SK-N-SH (cell line): ENCODE measurements at places on chromosomes 3 and 15.
A peak's percentile ranks its signal among the peaks of the same experiment; 100 is the strongest.

DNA sequence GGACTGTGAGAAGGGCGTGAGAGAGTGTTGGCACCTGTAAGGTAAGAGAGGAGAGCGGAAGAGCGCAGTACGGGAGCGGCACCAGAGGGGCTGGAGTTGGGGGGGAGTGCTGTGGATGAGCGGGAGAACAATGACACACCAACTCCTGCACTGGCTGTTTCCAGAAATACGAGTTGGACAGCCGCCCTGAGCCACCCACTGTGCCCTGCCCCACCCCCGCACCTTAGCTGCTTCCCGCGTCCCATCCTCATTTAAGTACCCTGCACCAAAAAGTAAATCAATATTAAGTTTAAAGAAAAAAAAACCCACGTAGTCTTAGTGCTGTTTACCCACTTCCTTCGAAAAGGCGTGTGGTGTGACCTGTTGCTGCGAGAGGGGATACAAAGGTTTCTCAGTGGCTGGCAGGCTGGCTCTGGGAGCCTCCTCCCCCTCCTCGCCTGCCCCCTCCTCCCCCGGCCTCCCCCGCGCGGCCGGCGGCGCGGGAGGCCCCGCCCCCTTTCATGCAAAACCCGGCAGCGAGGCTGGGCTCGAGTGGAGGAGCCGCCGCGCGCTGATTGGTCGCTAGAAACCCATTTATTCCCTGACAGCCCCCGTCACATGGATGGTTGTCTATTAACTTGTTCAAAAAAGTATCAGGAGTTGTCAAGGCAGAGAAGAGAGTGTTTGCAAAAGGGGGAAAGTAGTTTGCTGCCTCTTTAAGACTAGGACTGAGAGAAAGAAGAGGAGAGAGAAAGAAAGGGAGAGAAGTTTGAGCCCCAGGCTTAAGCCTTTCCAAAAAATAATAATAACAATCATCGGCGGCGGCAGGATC lies at the start of gene SOX2:
Gene SOX2, plus strand, starts transcription at position 601 of the 811 bp plus-strand sequence. CDS start 436 bp downstream, outside the sequence.
- DNase-seq, result peak; percentile 98

GRCh38 chr3:21041621-21042020 lies 709.4 kb downstream of the ZNF385D start:
- DNase-seq, result no peak

DNA sequence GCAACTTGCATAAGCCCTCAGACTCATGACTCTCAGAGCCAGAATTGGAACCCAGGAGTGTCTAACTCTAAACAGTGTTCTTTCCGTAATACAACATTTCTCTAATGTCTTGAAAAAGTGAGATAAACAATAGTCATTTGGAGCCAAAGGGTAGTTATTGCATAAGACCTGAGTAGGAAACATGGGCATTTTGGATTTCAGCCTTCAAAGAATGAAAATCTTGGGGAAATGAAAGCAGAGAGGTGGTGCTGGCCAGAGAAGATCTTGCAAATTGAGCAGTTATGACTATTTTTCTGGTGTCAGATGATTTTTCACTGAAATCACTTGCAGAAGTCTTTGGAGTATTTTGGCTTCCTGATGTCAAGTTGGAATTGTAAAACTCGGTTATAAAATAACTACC lies 379.4 kb downstream of the DIPK2A start:
- DNase-seq, result no peak

GRCh38 chr15:31502541-31503229 lies 176.1 kb downstream of the KLF13 start:
- DNase-seq, result no peak

DNA sequence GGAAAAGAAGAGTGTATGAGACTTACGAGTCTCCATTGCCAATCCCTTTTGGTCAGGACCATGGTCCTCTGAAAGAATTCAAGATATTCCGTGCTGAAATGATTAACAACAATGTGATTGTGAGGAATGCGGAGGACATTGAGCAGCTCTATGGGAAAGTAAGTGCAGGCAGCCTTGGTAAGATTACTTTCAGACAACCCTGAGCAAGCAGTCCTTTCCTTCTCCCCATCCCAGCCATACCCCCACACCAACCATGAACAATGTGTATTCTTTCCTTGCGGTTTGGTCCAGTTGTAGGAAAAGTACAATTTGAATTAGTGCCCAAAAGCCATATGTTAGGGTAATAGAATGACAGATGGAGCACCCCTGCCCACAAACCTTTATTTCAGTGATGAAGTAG lies 5.6 kb downstream of the TSEN2 start:
- DNase-seq, result no peak

GRCh38 chr15:71426792-71427191 lies 311.5 kb downstream of the THSD4 start:
- no peak for DNase-seq

DNA sequence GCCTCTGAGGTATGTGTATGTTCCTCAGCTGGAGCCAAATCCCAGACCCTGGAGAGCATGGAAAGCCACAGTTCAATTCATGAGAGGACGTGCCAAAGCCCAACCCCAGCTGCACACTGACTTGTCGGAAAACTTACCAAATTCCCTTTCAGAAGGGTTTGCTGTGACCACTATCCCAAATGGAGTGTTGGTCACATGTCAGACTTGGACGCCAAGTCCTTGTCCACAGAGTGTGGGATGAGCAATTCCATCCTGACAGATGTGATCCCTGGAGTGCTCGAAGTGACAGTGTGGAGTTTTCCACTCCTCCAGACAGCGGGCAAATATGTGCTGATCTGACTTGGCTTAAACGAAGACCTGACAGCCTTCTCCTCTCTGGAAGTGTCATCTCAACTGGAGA lies 71.2 kb downstream of the RORA start:
- DNase-seq, result no peak

- peak; percentile 87 for DNase-seq
Observed at GRCh38 chr15:66566963-66567531, 1.2 kb upstream of the LCTL start.

DNA sequence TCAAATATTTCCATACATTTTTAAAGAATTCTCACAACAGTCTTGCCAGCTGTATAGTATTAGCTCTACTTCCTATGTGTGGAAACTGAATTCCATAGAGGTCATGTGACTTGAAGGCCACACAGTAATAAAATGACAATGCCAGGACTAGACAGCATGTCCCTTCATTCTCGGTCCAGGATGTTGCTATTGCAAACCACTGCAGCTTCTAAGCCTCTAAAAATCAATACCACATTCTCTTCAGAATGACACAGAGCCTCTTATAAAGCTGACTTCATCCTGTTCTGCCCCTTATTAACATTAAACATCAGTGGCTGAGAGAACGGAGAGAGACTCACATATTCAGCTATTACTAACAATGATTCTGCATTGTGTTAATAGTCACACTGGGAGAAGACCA lies 240.3 kb upstream of the PEX5L start:
- no peak for DNase-seq

GRCh38 chr15:59797756-59798604 lies 108.9 kb upstream of the BNIP2 start:
- no peak for DNase-seq

- no peak for DNase-seq
Observed at GRCh38 chr15:47570881-47571640, 146.2 kb upstream of the SEMA6D start.

DNA sequence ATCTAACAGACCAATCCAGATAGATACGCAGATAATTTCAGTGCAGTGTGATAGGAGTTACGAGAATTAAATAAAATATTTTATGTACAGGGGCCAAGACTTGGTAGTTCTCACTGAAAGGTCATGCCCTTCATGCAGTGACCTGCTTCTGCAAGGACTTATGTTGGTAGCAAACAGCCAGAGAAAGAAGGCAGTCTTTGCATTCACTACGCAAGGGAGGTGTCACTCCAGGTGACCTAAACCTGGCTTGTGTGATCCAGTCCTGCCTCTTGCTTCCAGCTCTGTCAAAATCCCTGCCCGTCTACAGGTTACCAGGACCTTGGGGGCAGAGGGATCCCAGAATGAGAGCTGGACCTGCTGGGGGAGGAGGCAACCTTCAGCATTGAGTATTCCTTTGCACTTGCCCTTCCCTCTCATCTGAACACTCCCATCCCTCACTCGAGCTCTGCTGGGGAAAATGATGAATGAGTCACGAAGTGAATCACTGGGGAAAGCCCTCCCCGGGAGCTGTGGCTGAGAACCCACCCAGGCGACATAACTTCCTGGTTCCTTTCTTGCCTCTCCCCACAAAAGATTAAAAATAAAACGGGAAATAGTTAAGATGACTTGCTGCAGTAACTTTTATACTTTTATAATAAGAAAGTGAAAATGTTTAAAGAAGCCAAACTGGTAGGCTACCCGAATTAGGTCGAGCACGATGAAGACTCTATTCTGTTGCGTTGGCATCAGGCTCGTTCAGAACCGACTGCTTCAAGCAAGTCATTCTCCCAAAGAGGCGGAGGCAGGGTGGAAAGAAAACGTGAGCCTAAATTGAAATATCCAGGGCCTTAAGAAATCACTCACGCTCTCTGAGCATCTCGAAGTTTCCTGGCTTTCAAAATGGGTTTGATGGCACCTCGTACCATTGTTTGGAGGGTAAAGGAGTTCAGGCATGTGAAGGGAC lies 216.1 kb downstream of the SLCO3A1 start:
- DNase-seq, result no peak

DNA sequence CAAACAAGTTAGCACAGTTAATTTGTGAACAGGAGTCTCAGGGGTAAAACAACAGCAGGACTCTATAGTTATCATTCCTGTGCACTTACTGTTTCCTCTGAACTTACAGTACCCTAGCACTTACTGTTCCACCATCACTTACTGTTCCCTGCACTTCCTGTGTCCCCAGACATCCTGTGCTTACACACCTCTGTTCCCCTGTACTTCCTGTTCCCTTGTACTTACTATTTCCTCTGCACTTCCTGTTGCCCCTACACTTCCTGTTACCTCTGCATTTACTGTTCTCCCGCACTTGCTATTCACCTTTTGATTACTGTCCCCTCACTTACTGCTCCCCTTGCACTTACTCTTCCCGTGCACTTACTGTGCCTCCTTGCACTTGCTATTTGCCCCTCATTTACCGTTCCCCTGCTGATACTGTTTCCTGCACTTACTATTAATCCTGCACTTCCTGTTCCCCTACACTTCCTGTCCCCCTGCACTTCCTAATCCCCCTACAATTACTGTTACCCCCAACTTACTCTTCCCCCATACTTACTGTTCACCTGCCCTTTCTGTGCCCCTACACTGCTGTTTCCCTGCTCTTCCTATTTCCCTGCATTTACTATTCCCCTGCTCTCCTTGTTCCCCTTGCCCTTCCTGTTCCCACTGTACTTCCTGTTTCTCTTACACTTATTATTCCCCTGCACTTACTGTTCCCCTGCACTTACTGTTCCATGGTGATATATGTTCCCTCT lies 30.3 kb downstream of the TPRA1 start:
- DNase-seq, result no peak

DNA sequence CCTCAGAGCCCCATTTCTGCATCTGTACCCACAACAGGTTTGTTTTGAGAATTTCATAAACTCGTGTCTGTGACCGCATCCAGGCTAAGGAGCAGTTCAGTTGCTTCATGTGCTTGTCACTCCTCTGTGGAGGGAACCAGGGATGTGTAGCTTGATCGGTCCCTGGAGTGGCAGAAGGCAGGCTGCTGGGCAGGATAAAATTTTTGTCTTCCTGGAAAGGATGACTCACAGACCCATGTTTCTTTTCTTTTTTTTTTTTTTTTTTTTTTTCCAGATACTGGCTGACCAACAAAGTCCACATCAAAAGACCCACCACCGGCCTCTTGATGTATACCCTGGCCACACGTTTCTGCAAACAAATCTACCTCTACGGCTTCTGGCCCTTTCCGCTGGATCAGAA lies 70.1 kb downstream of the ST8SIA2 start:
- DNase-seq, result no peak

GRCh38 chr3:42851228-42851834 lies 24.3 kb downstream of the CYP8B1 start:
- DNase-seq, result no peak

DNA sequence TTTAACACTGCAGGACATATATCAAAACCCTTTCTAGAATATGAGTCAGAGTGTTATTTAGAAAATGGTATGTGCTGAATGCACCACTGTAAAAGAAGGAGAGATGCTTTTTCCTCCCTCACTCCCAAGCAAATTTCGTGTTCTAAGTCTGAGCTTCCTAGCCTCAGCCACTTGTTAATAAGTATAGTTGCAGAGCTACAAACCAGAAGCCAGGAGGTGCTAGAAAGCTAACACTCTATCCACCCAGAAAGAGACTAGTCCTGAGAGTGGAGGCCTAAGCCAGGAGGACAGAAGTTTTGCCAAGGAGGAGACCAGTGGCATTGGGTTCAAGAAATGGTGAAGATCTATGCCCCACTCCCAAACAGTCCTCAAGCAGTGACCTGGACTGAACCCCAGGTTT lies 40.5 kb upstream of the GYG1 start:
- no peak for DNase-seq
